Activated CD4-positive, CD25-positive, alpha-beta regulatory T cell treated with anti-CD3 and anti-CD28 coated beads, Interleukin-2, amount 50 U/mL, for 72 hours (primary cell): ENCODE measurements at places on chromosomes 11 and 22.

DNA sequence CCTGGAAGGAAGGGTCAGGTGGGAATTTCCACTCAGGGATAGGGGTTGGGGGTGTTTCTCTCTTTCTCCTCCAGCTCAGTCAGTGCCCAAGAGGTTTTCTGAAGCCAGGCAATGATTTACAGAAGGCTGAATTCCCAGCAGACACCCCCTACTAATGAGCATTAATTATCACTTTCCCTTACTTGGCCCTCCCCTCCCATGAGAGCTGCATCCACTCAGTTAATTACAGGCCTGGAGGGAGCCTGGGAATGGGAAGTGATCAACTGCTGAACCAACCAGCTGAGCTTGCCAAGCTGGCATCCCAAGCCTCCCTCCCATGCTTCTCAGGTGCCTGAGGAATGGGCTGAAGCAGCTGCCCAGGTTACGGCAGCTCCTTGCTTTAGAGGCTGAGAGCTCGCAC, 992 bp downstream of the LGALS12 start:
- DNase-seq: no peak

- no peak for DNase-seq
These were observed at the start of gene DESI1 for GRCh38 chr22:41620589-41621098. Gene DESI1, minus strand, starts transcription at chr22:41621043. Its CDS starts 204 bp downstream, at chr22:41620839.

DNA sequence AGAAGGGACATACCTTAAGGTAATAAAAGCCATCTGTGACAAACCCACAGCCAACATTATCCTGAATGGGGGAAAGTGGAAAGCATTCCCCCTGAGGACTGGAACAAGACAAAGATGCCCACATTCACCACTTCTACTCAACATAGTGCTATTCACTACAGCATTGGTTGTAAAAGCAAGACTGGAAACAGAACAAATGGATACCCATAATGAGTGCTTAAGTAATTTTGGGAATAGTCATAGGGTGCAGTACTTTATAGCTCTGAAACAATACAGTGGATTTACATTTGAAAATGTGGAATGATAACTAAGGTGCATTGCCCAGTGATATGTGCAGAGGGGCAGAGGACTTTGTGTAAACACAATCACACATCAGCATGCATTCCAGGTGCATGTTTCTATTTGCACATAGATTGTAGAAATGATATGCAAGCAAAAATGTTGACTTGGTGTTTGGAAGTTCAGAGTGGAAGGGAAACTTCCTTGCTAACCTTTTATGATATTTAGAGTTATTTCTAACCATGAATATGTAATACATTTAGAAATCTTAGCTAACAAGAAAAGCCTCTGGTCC, 112.3 kb downstream of the IGLL1 start:
- DNase-seq: no peak

GRCh38 chr11:63535734-63536133, 874 bp upstream of the PLAAT4 start:
- no peak for DNase-seq

- no peak for DNase-seq
These were observed 281.0 kb downstream of the TENM4 start for GRCh38 chr11:79159657-79160450.

GRCh38 chr22:49404576-49405241, 423.0 kb downstream of the BRD1 start:
- no peak for DNase-seq

- no peak for DNase-seq
These were observed 15.0 kb upstream of the RHOD start for GRCh38 chr11:67041602-67042001.

- DNase-seq: no peak
These were observed 25.9 kb upstream of the CCDC34 start for GRCh38 chr11:27388869-27389268.

DNA sequence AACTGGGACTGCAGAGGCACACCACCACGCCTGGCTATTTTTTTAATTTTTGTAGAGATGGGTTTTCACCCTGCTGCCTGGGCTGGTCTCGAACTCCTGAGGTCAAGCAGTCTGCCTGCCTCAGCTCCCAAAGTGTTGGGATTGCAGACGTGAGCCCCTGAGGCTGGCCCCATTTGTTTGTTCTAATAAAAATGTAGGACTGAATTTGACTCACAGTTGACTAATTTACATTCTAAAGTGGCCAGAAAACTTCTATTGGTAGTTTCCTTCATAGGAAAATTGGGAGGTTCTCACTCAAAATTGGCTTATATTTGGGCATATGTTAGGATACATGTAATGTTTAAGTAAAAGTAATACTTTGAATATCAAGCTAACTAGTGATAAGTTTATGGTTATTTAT, 35.0 kb downstream of the PPFIA1 start:
- DNase-seq: no peak

DNA sequence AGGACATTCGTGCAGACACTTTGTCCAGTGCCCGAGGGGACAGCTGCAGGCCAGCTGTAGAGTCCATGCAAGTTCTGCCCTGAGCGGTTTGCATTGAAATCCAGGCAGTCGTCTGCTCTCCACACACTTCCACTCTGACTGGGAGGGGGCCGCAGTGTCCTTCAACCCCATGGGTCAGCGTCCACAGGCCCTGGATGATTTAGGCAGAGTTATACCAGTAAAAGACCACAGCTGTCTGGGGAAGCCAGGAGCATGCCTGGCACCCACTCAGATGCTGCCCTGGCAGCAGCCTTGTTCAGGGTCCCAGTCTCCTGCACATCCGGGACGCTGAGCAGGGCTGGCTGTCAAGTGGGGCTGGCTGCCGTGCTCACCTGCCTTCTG, 26.5 kb downstream of the KRTAP5-5 start:
- DNase-seq: no peak

DNA sequence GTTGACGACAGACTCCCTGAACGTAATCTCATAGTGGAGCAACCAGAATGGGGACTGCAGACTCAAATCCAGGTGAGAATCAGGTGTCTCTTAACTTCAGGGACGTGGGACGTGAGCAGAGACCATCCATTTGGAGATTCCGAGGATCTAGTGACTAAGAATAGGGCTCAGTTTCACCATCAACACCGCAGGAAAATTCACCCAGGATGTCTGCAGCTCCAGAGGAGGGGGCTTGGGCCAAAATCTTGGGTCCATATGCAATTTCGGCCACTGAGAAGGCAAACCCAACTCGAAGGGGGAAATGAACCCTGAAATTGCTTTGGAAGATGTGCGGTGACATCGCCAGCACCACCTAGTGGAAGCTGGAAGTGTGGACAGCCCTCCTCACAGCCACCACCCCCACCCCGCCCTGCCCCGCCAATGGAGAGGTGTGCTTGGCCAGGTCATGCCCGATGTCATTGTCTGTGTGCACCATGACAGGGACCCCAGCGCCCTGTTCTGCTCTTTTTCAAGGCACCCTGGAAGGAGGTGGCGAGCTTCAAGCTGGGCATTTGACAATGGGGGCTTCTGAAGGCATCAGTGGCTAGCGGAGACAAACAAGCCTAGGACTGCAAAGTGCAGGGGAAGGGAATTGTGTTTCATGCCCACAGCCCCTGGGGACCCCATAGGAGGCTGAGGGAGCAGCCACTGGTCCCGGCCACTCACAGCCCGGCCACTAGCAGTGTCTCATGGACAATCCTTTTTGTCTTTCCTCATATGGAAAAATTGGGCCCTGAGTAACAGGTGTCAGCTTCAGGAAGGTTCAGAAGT, 24.8 kb downstream of the APOL1 start:
- peak; percentile 61 for DNase-seq

- DNase-seq: no peak
These were observed 785 bp downstream of the IGSF9B start for GRCh38 chr11:133955945-133956421.

- DNase-seq: no peak
These were observed 1075.0 kb downstream of the BRD1 start for GRCh38 chr22:48752451-48753380.

DNA sequence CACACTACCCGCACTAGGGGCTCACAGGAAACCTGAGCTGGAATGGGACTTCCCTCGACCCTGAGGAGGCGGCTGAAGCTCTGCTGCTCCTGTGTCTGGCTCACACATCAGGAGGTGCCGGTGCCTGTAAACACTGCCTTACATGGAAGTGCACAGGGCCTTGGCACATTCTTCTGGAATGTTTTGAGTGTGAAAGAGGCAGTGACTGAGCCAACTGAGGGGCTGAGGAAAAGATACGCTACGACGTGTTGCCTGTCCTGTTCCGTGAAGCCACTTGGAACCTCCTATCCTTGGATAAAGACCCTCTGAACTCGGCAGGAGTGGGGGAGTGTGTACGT, 10.5 kb downstream of the TXN2 start:
- no peak for DNase-seq

DNA sequence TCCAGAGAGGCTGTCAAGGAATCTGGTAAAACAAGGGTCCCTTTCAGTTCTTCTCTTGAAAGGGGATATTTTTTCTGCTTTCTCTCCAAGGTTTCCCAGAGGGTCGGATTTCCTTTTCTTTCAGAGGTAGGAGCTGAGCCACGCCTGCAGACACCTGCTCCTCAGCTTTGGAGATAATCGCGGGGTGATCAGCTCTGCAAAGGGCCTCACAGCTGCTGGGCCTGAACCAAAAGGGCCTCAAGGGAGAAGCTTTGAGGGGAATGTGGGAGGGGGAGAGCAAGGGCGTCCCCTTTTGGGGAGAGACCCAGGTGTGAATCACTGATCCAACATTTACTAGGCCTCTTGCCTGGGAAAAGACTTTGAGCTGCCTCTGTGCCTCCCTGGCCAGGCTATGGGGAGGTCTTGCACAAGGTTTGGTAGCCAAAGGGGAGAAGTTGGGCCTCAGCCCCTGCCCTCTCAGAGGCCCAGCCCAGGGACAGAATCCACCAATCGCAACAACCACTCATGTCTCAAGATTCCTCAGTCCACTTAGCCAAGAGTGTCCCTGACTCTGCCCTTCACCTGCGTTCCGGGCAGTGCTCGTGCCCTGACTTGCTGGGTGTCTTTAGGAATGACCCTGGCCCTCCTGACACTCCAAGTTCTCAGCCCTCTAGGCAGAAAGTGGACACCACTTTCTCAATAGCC, 14.0 kb upstream of the TP53I11 start:
- DNase-seq: no peak

- DNase-seq: no peak
These were observed 69.7 kb upstream of the NECTIN1 start for GRCh38 chr11:119798656-119799055.

DNA sequence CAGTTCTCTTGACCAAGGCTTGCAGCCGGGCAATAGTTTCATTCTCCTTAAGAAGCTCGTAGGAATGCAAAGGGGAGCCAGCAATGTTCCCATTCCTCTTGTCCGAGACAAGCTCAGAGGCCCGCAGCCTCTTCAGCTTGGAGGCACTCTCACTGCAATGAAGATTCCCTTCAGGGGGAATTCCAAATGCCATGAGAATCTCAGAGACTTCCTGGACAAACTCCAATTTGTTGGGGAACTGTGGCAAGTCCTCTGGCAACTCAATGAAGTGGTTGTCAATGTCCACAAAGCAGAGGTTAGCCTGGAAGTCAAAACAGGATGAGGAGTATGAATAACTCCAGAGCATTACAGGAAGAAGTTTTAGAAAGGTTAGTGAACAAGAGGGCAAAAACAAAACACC, 84.4 kb downstream of the DENND5A start:
- no peak for DNase-seq

DNA sequence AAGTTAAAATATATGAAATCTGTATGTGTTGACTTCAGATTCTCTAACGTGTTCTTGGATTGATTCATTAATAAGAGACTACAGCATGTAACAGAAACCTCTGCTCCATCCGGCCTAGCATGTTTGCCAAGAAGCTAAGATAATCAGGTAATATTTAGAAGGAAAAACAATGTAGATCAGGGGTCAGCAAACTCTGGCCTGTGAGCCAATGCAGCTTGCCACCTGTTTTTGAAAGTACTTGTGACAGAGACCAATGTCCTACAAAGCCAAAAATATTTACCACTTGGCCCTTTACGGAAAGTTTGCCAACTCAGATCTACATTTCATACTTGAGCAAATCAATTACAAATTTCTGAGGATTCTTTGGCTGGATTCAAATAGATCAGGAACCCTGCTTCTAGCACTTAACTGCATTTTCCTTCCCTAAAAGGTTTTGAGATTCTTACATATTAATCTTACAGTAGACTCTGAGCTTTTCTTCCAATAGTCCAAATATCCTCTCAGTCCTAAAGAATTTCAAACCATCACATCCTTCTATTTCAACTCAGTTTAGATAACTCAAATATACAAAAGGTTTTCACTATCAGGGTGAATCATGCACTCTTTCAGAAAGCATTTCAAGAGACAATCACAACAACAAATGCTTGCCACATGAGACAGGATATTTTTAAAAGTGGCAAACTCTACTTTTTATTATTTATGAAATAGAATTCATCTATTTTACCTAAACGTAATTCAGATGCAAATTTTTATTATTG, 29.5 kb downstream of the APOL5 start:
- DNase-seq: no peak

GRCh38 chr11:92838759-92839310, 130.6 kb upstream of the MTNR1B start:
- DNase-seq: no peak

DNA sequence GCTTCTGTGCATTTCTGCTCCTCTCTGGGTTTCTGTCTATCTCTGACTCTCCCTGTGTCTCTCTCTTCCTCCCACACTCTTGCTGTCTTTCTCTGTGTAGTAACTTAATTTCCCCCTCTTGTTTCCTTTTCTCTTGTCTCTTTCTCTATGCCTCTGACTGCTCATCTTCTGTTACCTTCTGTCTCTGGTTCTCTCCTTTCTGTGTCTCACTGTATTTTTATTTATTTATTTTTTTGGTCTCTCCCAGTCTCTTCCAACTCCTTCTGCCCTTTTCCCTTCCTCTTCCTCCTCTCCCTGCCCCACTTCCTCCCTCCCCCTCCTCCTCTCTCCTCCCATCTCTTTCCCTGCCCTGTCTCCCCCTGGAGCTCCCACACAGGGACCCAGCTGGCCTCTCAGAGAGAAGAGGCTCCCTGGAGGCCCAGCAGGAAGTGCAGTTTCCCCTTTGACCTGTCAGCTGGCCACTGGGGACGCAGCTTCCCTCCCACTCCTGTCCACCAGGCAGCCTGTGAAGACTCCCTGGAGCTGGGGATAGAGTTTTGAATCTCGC, 38.3 kb upstream of the MYH9 start:
- DNase-seq: no peak

- DNase-seq: no peak
These were observed 1116.0 kb downstream of the BRD1 start for GRCh38 chr22:48711669-48712068.

DNA sequence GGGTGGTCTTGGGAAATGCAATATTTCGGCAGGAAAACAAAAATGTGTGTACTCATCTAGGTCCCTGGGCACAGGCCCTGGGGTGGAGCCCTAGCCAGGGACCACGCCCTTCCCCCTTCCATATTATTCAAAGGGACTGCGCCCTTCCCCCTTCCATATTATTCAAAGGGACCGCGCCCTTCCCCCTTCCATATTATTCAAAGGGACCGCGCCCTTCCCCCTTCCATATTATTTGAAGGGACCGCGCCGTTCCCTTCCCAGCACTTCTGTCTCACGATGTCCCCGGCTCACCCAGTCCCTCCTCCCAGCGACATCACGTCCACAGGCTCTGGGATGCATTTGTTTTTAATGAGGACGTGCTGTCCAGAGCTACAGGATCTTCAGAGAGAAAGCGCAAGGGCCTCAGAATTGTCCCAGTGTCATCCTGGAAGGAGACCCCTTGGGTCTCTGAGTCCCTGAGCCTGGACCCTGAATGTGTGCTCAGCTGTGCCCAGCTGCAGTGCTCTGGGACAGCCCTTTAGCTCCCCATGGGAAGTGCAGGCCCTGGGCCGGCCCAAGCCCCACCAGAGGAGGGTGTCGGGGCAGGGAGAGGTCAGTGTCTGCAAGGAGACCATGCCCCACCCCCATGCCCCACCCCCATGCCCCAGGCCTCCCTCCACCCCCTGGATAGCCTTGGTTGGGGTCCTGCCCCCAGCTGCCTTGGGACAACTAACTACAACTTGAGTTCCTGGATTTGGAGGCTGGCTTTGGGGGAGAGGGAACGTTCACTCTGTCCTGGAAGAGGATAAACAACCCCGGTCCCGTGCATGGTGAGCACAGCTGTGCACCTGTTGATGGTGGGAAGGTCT, 810.0 kb downstream of the BRD1 start:
- no peak for DNase-seq
